ENCODE measurements at places on chromosomes 16 and 17.

- DNase-seq = peak; percentile 55
These were observed 467.3 kb downstream of the KCNJ2 start for GRCh38 chr17:70636517-70637133.

- no peak for DNase-seq
These were observed 135.7 kb downstream of the ABCA8 start for GRCh38 chr17:68819465-68819864.

GRCh38 chr17:80426671-80427326 lies 11.8 kb downstream of the ENDOV start:
- peak; percentile 65 for DNase-seq

DNA sequence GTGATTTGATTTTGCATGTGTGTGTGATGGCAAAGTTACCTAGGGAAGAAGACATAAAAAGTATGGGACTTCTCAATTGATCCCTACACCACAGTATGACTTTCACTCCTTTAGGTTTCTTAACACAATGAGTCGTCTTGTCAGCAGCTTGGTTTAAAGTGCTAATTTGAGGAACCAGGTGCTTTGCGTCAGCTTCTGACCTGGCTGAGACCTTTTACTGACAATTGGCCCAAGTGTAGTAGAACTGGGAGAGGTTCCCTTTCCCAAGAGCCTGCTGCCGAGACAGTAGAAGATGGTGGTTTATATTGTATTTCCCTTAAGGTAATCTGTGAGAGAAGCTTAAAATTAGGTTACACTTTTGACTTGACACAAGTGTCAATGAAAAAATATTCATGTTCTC lies 54.9 kb downstream of the LDHD start:
- no peak for DNase-seq

GRCh38 chr16:75002474-75002873 lies 3.6 kb downstream of the ZNRF1 start:
- no peak for DNase-seq

DNA sequence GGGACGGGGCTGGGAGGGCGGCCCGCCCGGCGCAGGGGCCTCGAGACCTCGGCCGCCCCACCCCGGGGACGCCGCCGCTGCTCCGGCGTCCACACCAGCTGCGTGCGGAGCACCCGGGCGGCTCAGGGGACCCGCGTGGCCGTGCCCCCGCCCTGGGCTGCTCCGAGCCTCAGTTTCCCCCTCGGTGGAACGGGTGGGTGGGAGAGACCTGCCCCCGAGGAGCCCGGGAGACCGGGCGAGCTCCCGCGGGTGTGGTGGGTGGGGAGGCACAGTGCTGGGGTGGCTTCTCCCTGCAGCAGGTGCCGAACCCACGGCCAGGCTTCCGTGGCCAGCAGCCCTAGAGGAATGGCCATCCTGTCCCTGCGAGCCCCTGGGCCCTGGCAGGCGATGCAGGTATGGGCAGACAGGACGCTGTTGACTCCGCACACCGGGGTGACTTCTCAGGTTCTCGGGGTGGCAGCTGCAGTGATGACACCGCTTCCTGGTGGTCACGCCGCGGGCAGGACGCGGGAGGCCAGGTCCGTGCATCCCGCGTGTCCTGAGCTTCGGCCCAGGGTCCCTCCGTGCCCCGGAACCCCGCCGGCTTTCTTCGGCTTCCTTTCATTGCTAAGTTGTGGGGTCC lies 677 bp downstream of the DEF8 start:
- no peak for DNase-seq

GRCh38 chr16:51287121-51287755 lies 136.2 kb upstream of the SALL1 start:
- no peak for DNase-seq

GRCh38 chr17:73800893-73801292 lies 156.6 kb upstream of the SDK2 start:
- no peak for DNase-seq

GRCh38 chr17:45320931-45321461 lies 4.2 kb upstream of the MAP3K14 start:
- peak; percentile 41 for DNase-seq

DNA sequence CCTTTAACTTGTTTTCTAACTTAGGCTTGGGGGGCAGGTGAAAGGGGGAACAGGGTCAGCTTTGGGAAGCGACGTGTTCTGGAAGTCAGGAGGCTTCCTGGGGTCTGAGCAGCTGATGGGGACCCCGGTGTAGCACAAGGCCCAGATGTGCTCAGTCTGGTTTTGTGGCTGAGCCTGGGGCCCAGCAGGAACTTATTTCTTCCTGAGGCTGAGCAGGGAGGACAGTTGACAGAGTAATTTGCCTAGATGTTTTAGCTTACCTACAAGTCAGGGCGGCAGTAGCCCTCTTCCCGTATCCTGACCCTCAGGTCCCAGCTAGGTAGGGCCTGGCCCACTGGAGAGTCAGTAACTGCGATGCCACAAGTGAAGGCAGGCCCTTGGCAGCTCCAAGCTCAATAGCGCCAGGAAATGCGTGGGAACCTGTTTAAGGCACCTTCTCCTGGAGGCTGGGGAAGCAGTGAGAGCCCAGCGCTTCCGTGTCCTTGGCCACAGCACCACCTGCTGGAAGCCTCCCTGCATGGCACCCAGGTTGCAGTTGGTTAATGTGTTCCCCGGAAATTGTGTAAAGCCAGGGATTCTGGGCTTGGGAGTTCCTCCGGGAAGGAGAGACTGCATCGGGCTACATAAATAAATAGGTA lies 5.2 kb downstream of the CCR7 start:
- DNase-seq = peak; percentile 84
